Activated CD4-positive, alpha-beta T cell treated with anti-CD3 and anti-CD28 coated beads, Interleukin-2, Interleukin-4, amounts not matched to agents 100 ng/mL and 50 ng/mL, durations not matched to agents 16 hours and 8 hours (primary cell): ENCODE measurements at places on chromosomes 2 and 18.

GRCh38 chr2:15931319-15931890 lies 8.9 kb upstream of the MYCN start:
- no peak for DNase-seq

- peak; percentile 32 for DNase-seq
Measured at GRCh38 chr18:21703241-21703820, 1.2 kb downstream of the ABHD3 start.

- no peak for DNase-seq
Measured at GRCh38 chr18:2827061-2827460, 19.7 kb upstream of the EMILIN2 start.

DNA sequence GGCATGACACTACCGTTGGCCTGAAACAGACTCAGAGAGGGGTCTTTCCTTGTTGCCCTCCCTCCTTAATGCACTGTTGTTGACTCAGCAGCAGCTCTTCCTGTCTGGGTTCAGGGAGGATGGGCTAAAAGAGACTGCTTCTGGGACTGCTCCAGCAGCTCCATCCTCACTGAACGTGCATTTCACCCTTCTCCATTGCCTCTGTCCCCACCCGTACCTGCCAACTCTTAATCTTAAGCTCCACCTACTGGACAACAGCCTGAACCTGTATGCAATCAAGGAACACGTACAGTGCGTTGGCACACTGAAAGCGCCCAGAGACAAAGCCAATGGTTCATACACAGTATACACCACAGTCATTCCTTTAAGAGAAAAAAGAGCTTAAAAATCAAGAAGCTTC lies 230.8 kb upstream of the RAB6C start:
- DNase-seq, result no peak

GRCh38 chr2:180715044-180715443 lies 265.4 kb upstream of the UBE2E3 start:
- no peak for DNase-seq

- no peak for DNase-seq
Measured at GRCh38 chr2:139876321-139876720, 1096.1 kb upstream of the NXPH2 start.

GRCh38 chr18:10715791-10716190 lies 190.0 kb downstream of the NAPG start:
- no peak for DNase-seq

- no peak for DNase-seq
Measured at GRCh38 chr2:158635961-158636601, 159.0 kb upstream of the DAPL1 start.

- DNase-seq, result no peak
Measured at GRCh38 chr2:145687442-145688134, 1167.7 kb upstream of the ZEB2 start.

DNA sequence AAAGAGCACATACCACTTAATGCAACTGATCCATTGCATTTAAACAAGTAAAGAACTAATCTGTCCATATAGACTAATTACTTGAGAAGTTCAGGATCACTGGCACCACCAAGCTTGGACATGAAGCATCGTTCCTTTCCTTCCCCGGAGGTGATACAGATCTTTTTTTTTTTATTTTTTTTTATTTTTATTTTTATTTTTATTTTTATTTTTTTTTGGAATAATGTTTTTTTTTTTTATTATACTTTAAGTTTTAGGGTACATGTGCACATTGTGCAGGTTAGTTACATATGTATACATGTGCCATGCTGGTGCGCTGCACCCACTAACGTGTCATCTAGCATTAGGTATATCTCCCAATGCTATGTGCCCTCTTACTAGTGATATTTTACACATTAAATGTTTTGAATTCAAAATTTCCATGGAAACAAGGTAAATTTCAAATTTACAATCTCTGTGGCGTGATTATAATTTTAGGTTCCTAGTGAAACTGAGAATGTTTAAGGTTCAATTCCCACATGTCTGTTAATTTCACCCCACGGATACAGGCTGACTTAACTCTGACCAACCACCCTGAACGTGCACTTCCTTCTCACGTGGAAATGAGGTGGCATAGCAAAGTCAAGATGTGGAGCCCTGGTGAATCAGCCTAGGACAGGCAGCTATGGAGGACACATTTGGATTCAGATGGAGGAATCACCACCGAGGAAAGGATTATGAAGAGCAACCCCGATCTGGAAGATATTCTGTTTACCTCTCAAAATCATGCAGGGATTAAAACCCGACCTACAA lies 101.6 kb upstream of the THOC1 start:
- no peak for DNase-seq

GRCh38 chr18:62071071-62071470 lies 115.8 kb downstream of the PIGN start:
- DNase-seq, result no peak
